Activated B cell treated with CpG ODN at 0.5 μM for 24 hours (primary cell): ENCODE measurements at places on chromosomes 7 and 10.

GRCh38 chr10:30420766-30421165 lies 13.2 kb upstream of the MAP3K8 start:
- DNase-seq: no peak

DNA sequence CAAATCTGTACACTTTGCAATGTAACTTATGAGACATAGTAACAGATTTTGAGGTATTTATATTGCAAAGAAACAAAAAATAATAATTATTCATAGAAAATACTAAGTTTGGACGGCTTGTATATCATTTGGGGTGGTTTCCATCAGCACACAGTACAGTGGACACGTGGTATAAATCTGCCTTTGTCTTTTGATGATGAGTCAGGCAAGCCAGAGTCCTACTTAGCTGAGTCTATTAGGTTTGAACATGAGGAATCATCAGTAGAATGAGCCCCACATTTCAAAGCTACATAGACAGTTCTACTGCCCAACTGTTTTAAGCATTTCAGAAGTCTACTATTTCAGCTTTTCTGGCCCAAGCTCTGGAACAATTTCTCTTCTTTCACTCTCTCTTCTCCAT lies 803.2 kb downstream of the PHTF2 start:
- DNase-seq: no peak

GRCh38 chr7:117505238-117505637 lies 25.4 kb downstream of the CFTR start:
- DNase-seq: no peak

GRCh38 chr10:60910543-60910942 lies 33.4 kb downstream of the RHOBTB1 start:
- no peak for DNase-seq

GRCh38 chr10:88848499-88848898 lies 3.1 kb downstream of the ANKRD22 start:
- DNase-seq: no peak

DNA sequence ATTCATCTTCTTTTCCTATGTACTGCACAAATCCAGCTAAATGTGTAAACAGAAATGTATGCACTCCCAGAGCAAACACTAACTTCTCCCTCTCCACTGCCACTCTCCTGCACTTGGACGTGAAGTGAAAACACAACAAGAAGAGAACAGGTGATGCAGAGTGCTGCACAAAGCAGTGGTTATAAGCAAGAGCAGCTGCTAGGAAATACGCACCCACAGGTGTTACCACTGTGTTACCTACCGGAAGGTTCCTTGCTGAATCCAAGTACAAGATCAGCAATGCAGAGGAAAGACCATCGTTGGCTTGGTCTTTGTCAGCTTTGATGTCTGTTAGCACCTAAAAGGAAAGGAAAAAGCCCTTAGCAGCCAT lies 54.6 kb upstream of the NCAPG2 start:
- no peak for DNase-seq
